ENCODE measurements at places on chromosomes 6 and 20.
A peak's percentile ranks its signal among the peaks of the same experiment; 100 is the strongest.

GRCh38 chr20:37932074-37932473, 29.1 kb downstream of the VSTM2L start:
- no peak for DNase-seq

DNA sequence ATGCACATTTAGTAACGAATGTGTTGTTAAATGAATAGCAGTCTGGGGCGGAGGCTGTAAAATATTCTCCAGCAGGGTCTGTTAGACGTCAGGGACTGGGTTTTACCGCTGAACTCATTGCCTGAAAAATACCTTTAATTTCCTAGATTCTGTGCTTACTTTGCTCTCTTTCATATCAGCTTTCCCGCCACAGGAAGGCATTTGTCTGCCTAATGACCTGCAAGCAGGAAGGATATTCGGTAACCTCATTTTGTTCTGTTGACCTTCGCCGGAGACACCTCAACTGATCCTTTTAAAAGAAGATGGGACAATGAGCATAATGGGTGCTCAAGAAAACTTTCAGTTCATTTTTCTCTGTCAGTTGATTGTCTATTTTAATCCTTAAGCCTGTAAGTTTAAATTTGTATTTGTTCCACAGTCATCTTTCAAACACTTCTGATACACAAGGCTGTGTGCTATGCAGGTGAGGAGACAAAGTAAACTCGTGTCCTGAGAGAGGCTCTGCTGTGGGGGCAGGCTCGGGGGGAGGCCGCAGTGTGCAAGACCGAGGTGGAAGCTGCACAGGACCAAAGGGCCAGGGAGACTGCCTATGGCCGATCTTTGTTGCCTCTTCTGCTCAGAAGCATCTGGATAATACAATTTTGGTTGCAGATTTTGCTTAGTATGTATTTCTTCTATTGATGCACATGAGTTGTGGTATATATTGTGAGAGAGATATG, 27.4 kb upstream of the SIM1 start:
- no peak for DNase-seq

DNA sequence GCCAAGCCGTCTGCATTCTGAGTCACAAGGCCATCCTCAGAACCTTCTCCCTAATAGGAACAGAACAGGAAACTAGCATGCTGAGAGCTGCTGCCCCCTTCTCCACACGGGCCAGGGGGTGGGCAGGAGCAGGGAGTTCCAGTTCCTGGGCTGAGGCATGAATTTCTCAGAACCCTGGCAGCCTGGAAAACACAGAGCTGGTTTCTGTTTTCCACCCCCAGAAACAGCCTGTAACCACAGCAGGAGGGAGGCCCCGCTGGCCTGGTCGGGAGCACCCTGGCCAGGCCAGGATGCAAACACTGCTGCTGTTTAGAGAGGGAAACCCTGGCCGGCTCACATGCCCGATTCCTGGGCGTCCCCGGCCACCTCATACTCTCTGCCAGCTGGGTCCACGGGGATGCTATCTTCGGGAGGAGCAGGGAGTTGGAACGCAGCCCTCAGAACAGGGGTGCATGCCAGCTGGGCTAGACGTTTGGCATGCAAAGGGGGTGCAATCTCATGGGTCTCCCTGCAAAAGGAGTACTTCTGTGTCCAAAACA, 130.1 kb downstream of the NFATC2 start:
- DNase-seq = no peak

- no peak for DNase-seq
Observed at GRCh38 chr6:11604836-11605506, 67.4 kb downstream of the TMEM170B start.

- peak; percentile 94 for DNase-seq
Observed at GRCh38 chr6:166556863-166557322, 29.6 kb downstream of the RAMACL start.

DNA sequence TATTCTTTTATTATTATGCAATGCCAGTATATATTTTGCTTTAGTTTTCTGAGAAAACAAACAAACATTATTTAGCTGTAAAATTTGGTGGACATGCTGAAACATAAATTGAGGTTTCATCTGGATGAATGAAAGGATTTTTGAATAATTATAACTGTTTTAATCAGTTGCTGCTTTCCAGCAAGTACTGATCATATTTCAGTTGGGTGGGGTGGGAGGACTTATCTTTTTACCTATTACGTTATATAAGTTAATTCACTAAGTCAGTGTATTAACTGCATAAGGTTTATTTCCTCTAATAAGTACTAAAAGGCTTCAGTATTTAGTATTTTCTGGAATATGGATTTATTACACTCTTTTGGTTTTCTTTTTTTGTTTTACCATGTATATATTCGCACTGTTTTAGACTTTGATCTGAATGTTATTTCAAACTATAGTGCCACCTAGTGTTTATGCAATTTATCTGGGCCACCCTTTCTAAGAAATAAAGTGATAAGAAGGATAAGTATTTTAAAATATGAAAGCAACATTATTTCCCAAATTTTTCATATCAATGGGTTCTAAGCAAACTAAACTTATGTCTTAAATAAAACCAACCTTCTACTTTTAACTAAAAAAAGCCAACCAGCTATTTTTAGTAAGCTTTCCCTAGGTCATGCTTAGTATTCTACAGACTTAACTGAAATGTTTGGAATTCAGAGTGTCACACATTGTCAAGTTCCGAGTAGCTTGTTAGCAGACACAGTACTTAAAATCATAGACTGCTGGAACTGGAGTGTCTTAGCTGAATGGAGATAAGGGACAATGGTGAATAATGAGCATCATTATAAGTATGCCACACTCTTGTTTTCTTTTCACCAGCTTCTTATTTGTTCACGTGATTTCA, 105.4 kb upstream of the MCHR2 start:
- DNase-seq = peak; percentile 59

DNA sequence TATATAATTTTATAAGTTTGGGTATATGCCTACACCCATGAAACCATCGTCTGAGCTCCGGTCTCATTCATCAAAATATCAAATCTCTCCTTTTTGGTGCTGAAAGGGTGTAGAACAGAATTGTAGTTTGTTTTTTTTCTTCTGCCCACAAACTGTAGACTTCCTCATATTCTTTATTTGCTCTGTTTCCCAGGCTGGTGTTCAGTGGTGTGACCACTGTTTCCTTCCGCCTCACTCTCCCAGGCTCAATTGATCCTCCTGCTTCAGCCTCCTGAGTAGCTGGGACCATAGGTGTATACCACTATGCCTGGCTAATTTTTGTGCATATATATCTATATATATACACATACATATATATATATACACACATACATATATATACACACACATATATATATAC, 139.6 kb upstream of the HCRTR2 start:
- DNase-seq = no peak

All from DMS53 (cell line).